AG09309 (cell line): ENCODE measurements at places on chromosomes 4 and X.

DNA sequence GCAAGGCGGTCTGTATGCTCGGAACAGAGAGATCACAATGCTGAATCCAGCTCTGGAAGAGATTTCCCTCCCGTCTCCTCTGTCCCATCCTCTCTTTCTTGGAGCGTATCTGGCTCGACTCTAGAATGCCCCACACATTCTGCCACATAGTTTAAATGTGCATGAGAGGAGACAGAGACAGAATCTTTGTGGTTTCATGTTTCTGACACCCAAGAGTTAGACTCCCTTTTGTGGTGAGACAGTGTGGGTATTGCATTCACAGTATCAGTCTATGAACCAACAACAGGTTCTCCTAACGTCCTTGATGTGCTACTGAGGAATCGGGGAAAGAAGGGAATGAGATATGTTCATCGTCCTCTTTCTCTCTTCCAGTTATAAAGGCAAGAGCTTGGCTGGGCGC lies 25.3 kb downstream of the FAM47E start:
- DNase-seq = no peak

DNA sequence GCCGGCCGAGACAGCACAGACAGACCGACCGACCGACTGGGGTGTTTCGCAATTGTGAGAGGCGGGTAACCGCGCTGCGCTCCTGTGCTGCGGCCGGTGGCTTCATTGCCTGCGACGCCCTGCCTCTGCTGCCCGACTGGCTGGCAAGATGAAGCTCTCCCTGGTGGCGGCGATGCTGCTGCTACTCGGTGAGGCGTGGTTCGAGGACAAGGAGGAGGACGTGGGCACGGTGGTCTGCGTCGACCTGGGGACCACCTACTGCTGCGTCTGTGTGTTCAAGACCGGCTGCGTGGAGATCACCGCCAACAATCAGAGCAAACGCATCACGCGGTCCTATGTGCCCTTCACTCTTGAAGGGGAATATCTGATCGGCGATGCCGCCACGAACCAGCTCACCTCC lies 565.7 kb upstream of the SMIM31 start:
- no peak for DNase-seq

DNA sequence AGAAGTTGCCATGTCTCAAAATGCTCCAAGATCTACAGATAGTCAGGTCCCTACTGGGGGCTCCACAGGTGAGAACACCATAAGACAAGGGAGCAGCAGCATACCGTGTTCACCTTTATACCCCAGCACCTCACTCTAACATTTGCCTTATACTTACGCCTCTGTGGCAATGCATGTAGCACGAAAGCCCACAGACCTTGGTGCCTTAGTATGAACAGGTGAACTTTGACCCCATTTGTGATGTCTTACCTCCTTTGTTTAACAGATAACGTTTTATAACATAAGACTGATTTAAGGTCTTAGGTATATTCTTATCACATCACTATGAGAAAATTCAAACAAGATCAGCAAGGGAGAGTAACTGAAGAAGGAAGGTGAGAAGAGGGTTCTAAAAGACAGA lies 128.8 kb downstream of the ARX start:
- no peak for DNase-seq

DNA sequence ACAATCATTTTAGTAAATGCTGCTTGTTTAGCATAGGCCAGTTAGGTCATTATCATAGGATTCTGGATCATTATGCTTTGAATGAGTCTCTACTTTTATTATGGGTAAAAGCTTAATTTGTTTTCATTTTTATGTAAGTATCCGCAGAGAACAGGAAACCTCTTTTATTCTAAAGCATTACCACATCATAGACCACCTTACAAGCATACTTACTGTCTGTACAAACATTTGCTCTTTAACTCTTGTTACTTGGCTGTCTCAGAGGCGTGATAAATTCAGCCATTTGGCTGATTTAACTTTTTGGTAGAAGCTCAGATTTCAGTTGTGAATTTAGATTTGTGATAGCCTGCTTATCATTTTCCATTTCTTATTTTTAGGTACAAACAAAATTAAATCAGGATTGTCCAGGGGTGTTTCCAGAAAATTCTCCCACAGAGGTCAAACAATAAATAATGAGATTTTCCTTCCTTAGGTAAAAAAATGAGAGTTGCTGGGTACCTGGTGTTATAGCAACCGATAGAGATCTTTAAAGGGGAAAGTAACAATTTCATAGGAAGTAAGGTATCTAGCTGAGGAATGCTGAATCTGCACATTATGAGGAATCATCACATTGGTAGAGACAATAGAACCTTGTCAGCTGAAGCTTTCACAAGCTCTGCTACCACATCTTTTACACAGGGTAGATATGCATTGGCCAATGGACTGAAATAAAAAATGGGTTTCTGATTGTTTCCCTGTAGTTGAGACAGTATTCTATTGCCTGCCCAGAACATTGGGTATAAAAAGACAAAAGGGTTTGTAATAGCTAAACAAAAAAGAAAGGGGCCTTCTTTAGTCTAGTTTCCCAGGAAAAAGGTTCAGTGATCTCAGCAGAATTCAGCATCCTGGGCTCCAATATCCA lies 62.5 kb downstream of the NDNF start:
- DNase-seq = no peak

- no peak for DNase-seq
Observed at GRCh38 chr4:125789023-125789422, 474.3 kb downstream of the FAT4 start.

DNA sequence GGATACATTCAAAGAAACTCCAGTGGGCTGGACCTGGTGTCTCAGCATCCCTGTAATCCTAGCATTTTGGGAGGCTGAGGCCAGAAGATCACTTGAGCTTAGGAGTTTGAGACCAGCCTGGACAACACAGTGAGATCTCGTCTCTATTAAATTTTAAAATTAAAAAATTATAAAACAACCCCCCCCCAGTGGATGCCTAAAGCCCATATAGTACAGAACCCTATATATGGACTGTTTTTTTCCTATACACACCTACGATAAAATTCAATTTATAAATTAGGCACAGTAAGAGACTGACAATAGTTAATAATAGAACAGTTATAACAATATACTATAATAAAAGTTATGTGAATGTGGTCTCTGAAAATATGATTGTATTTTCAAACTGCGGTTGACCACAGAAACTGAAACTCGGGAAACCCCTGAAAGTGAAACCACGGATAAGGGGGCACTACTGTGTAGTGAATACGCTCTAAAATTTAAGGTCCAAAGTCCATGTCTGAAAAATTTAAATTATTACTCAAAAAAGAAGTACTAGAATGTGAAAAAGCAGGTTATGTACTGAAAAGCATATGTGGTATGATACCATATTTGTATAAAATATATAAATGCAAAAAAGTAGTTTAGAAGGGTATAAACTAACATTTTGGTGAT lies 2.0 kb downstream of the SMIM14 start:
- DNase-seq = no peak

DNA sequence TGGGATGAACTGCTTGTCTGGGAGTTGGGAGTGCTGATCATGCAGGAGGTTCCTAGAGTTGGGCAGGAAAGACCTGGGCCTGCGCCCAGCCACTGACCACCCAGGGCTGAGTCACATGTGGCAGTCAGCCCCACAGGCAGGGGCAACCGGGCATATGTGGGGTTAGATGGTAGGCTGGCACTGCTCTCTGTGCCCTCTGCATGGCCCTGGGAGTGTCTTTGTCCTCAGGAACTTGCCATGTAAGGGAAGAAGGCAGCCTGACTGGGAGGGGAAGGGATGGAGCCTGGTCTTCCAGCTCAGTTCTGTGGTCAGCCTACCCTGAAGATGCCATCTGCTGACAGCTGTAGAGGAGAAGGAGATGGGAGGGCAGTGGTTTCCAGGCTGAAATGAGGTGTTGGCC lies 70.2 kb upstream of the EFNB1 start:
- no peak for DNase-seq

DNA sequence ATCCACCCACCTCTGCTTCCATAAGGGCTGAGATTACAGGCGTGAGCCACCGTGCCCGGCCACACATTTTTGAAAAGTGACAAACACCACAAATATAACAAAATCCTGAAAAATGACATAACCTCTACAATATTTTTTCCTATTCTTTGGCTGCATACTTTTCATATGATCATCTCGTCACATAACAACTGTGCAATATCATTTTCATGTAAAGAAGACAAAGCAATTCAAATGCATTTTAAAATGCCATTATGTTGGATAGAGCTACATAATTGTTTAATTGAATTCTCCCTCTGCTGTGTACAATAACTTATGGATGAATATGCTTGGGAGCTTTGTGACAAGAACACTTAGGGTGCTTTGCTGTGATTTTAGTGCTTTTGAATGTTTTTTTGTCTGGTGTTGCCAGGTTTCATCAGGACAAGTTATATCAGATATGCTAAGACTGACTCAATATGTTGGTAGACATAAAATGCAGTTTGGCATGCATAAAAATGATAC lies 132.9 kb downstream of the CHIC2 start:
- no peak for DNase-seq

GRCh38 chr4:163440040-163440439 lies 33.5 kb downstream of the TKTL2 start:
- DNase-seq = no peak

GRCh38 chrX:115966920-115967319 lies 203.6 kb upstream of the AGTR2 start:
- DNase-seq = no peak

GRCh38 chr4:176404621-176405020 lies 84.9 kb downstream of the SPCS3 start:
- DNase-seq = peak; percentile 27
